ENCODE measurements at places on chromosomes 12 and 14. TPM values are rescaled to one million over a fixed set of nuclear protein-coding genes. Genes with fewer than 3 reads are reported as not detected.

DNA sequence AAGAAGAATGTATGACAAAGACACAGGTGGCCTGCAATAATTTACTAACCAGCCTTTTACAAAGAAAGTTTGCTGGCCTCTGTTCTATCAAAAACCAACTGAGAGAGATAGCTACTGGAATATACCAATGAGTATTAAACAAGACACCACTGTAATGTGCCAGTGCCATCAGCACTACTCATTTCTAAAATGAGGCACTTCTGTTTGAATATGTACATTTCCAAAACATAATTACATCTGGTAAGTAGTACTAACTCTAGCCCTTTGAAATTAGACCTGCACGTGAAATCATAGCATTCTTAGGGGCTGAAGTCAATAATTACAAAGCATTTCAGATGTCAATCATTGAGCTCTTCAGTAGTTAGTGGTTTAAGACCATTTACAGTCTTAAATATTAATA, 6.9 kb upstream of the SYCP3 start:
- no peak overlapping the region for H3K27ac ChIP-seq
- no peak overlapping the region for H3K4me3 ChIP-seq
- no peaks in the 10 kb centered on the region for H3K27me3 ChIP-seq
- H3K4me1 ChIP-seq: peaks cover 20% of the 10 kb centered on the region
- no peak for DNase-seq
- H3K36me3 ChIP-seq: peaks cover 50% of the 10 kb centered on the region

DNA sequence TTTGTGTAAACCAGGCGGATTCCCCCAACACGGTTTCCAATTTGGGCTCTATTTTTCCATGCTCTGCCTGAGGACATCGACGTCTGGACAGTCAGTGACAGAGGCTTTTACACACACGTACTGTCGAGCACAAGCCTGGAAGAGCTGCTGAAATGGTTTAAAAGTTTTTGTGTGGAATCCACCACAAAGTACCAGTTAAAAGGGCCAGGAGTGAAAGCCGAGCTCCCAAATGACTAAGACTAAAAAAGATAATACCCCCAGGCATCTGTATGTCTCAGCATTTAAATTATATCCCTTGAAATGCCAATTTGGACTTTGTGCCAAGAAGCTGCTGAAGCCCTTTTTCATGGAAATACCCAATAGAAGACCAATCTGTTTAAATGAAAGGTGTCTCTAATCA, 173.2 kb downstream of the EGLN3 start:
- peaks cover 3% of the 10 kb centered on the region for H3K27me3 ChIP-seq
- H3K4me1 ChIP-seq: no peaks in the 10 kb centered on the region
- H3K4me3 ChIP-seq: no peak overlapping the region
- no peak for DNase-seq
- H3K27ac ChIP-seq: no peak overlapping the region

Gene TESPA1
- 65.9 TPM for total RNA-seq

GRCh38 chr12:95681210-95681765, 109.3 kb downstream of the NTN4 start:
- H3K27ac ChIP-seq: no peak overlapping the region
- H3K4me1 ChIP-seq: no peaks in the 10 kb centered on the region
- H3K36me3 ChIP-seq: no peaks in the 10 kb centered on the region
- DNase-seq: no peak

DNA sequence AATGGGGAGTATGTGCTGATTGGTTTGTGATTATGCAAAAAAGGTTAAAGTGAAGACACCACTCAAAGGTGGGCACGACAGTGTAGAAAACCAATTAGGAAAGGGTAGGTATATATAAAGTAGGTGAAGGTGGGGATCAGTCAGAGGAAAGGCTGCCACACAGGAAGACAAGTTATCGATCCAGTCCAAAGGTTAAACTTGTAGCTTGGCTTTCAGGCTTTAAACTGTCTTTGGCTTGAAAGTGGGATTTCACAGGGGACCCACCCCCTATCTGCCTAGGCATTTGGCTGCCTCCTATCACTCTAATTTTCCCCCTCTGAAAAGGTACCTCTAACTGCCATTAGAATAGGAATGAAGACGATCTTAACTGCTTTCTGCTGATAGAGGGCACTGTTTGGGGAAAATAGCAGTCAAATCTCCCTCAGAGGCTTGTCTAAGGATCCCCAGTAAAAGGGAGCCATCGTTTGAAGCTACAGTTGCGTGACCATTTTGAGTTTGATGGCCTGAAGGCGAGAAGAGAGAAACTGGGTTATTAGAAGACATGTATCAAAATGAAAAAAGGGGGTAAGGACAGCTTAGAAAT, 250.2 kb downstream of the GPHN start:
- no peak overlapping the region for H3K27ac ChIP-seq
- no peaks in the 10 kb centered on the region for H3K4me1 ChIP-seq
- H3K4me3 ChIP-seq: no peak overlapping the region
- no peaks in the 10 kb centered on the region for H3K36me3 ChIP-seq
- DNase-seq: no peak

- no peak overlapping the region for H3K27ac ChIP-seq
- no peaks in the 10 kb centered on the region for H3K27me3 ChIP-seq
- no peaks in the 10 kb centered on the region for H3K36me3 ChIP-seq
- H3K4me3 ChIP-seq: no peak overlapping the region
- DNase-seq: no peak
Observed at GRCh38 chr14:26709019-26709418, 111.2 kb upstream of the NOVA1 start.

- H3K4me3 ChIP-seq: no peak overlapping the region
- H3K36me3 ChIP-seq: no peaks in the 10 kb centered on the region
- DNase-seq: no peak
Observed at GRCh38 chr12:28026701-28027100, 54.2 kb upstream of the PTHLH start.

Gene PLEKHD1
- total RNA-seq: 0.12 TPM

DNA sequence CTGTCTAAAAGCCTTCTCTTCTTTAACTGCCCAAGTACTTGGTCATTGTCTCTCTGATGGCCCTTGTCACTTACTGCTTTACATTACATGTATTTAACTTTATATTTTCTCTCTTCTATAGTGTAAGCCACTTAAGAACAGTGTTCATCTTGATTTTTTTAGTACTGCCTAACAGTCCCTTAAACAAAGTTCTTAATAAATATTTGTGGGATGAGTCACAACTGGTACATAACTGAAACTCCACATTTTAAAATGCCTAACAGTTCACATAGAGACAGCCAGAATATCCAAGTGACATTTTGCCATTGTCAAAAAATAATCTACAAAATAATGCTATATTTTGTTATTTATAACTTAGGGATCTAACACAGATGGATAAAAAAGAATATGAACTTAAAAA, 146.6 kb downstream of the STXBP6 start:
- H3K27me3 ChIP-seq: peaks cover 22% of the 10 kb centered on the region
- no peaks in the 10 kb centered on the region for H3K36me3 ChIP-seq
- no peak overlapping the region for H3K4me3 ChIP-seq
- DNase-seq: no peak

GRCh38 chr14:56490379-56490778, 89.2 kb upstream of the TMEM260 start:
- H3K4me1 ChIP-seq: no peaks in the 10 kb centered on the region
- no peaks in the 10 kb centered on the region for H3K27me3 ChIP-seq
- no peak overlapping the region for H3K4me3 ChIP-seq
- no peak for DNase-seq
- no peak overlapping the region for H3K27ac ChIP-seq

Gene DDX51
- 24.4 TPM for total RNA-seq

Gene OR6C6
- not detected for total RNA-seq

Gene TEX22
- total RNA-seq: 3.4 TPM

DNA sequence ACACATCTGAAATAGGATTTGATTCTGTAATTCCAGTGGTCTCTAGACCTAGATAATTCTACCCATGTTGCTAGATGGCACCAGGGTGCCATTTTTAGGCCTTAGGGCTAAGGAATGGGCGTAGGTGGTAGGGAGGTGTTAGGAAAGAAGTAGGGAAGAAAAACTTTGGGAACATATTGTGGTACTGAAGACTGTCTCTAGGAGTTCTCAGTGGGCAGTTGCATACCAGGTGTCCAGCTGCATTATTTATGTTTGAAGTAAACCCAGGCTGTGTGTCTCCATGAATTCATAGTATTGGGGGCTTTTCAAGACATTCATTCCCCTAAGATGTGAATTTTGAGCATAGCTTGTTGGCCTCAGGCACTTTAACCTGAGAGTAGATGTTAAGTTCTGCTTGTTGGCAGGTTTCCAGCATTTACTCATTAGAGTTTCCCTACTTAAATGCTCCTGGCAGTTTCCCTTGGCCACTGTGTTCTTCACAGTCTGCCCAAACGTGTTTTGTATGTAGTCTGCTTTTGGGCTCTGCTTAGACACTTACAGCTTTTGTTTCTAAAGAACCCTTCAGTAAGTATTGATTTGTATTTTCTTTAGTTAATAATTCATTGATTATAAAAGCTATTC, 31.5 kb upstream of the CCT2 start:
- H3K36me3 ChIP-seq: peaks cover 4% of the 10 kb centered on the region
- no peak overlapping the region for H3K4me3 ChIP-seq
- H3K27me3 ChIP-seq: no peaks in the 10 kb centered on the region
- DNase-seq: no peak

GRCh38 chr14:73776194-73776537, 62.0 kb upstream of the PNMA1 start:
- H3K27ac ChIP-seq: peak overlapping the region; percentile 35
- DNase-seq: no peak
- peaks cover 13% of the 10 kb centered on the region for H3K36me3 ChIP-seq
- H3K4me1 ChIP-seq: peaks cover 68% of the 10 kb centered on the region
- H3K27me3 ChIP-seq: no peaks in the 10 kb centered on the region

GRCh38 chr14:70045844-70046535, 142.8 kb downstream of the SLC8A3 start:
- no peaks in the 10 kb centered on the region for H3K36me3 ChIP-seq
- DNase-seq: no peak
- H3K27ac ChIP-seq: no peak overlapping the region

DNA sequence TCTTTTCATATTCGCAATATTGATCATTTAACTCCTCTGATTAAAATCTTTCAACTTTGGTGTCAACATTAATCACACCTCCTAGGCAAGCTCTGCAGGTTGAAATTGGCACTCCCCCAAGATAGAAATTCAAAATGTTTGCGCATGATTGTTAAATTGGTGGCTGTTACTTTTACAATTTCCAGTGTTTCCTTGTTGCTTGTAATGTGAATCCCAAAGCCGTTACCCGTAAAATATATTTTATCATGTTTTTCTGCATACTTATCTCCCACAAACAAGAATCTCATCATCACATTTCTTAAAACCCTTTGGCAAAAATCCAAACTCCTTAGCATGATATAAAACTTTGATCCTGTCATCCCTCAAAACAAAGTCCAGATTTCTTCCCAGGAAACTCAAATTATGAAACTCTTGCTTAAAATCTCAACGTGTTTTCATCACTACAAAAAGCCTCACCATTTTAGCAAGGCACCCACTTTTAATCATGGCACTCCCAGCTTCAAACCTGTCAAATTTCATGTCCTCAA, 14.7 kb downstream of the RTL1 start:
- no peaks in the 10 kb centered on the region for H3K36me3 ChIP-seq
- DNase-seq: no peak
- H3K27ac ChIP-seq: no peak overlapping the region
- H3K4me3 ChIP-seq: no peak overlapping the region
- H3K27me3 ChIP-seq: peaks cover 21% of the 10 kb centered on the region

- H3K4me3 ChIP-seq: no peak overlapping the region
- no peaks in the 10 kb centered on the region for H3K4me1 ChIP-seq
- DNase-seq: no peak
- peaks cover 2% of the 10 kb centered on the region for H3K27me3 ChIP-seq
Observed at GRCh38 chr14:34325493-34325892, 136.5 kb downstream of the SPTSSA start.

Gene LRFN5
- total RNA-seq: not detected

- no peak overlapping the region for H3K4me3 ChIP-seq
- peak; percentile 67 for DNase-seq
- no peak overlapping the region for H3K27ac ChIP-seq
- no peaks in the 10 kb centered on the region for H3K27me3 ChIP-seq
- peaks cover 33% of the 10 kb centered on the region for H3K4me1 ChIP-seq
- peaks cover 3% of the 10 kb centered on the region for H3K36me3 ChIP-seq
Observed at GRCh38 chr14:100222224-100223093, 16.5 kb upstream of the YY1 start.

Gene SPIC
- not detected for total RNA-seq

- no peaks in the 10 kb centered on the region for H3K27me3 ChIP-seq
- H3K4me3 ChIP-seq: no peak overlapping the region
- H3K36me3 ChIP-seq: peaks cover 2% of the 10 kb centered on the region
- H3K4me1 ChIP-seq: peaks cover 35% of the 10 kb centered on the region
- H3K27ac ChIP-seq: no peak overlapping the region
Observed at GRCh38 chr14:93090826-93091555, 24.7 kb downstream of the ITPK1 start.

DNA sequence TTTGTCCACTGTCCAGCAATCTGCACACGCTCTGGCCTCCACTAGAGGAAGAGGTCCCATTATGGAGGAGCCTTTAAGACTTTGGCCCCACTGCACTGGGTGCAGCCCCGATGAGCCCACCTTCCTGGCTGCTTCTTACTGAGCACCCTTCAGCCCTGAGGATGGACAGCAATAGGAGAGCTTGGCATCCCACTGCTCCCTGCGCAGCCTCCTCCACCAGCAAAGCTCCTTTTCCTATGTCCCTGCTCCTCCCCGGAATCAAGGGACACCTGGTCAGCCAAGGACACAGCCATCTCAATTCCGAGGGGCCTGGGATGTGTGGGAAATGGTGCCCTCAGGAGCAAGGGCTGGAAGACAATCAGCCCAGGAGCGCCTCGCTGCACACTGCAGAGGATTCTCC, 94.7 kb downstream of the GCH1 start:
- H3K27me3 ChIP-seq: peaks cover 33% of the 10 kb centered on the region
- H3K4me3 ChIP-seq: no peak overlapping the region
- no peaks in the 10 kb centered on the region for H3K4me1 ChIP-seq
- no peak overlapping the region for H3K27ac ChIP-seq

DNA sequence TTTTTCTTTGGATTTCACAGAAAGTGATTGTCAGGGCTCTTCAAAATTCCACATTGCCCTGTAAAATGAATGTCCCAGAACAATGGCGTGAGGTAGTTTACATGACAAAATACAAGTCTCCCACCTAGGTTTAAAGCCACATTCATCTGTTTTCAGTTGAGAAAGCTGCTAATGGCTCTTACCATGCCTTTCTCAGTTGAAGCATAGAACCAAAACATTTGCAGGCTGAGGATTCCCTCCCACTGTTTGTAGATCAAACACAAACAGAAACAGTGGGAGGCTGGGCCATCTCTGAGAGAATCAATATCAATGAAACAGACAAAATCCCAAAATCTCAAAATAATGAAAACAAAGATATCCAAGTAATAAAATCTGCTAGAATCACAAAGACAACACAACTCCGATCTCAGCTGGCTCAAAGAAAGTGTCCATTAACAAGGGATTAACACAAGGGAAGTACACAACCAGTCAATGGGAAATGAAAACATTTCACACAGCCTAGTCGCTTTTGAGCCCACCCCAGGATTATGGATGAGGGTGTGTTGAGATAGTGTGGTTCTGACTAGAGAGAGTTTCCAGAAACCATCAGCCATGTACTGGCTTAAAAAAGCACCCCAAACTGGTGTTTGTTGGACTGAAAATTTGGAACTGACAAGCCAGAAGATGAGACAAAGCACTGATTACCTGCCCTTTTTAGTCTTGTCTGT, 54.5 kb upstream of the TMEM260 start:
- no peaks in the 10 kb centered on the region for H3K4me1 ChIP-seq
- H3K27me3 ChIP-seq: peaks cover 38% of the 10 kb centered on the region
- H3K27ac ChIP-seq: no peak overlapping the region
- H3K36me3 ChIP-seq: no peaks in the 10 kb centered on the region

Gene APOF
- total RNA-seq: not detected

- no peak overlapping the region for H3K27ac ChIP-seq
- peaks cover 2% of the 10 kb centered on the region for H3K36me3 ChIP-seq
- H3K4me3 ChIP-seq: no peak overlapping the region
- H3K4me1 ChIP-seq: no peaks in the 10 kb centered on the region
Observed at GRCh38 chr12:27351476-27351875, 18.8 kb downstream of the BMAL2 start.

Measured in activated CD8-positive, alpha-beta memory T cell treated with anti-CD3 and anti-CD28 coated beads, Interleukin-2, amount 10 ng/mL, durations not matched to agents 7 days and 5 days (primary cell).